Activated CD8-positive, alpha-beta memory T cell treated with anti-CD3 and anti-CD28 coated beads for 48 hours (primary cell): ENCODE measurements at places on chromosomes 12 and 14.

DNA sequence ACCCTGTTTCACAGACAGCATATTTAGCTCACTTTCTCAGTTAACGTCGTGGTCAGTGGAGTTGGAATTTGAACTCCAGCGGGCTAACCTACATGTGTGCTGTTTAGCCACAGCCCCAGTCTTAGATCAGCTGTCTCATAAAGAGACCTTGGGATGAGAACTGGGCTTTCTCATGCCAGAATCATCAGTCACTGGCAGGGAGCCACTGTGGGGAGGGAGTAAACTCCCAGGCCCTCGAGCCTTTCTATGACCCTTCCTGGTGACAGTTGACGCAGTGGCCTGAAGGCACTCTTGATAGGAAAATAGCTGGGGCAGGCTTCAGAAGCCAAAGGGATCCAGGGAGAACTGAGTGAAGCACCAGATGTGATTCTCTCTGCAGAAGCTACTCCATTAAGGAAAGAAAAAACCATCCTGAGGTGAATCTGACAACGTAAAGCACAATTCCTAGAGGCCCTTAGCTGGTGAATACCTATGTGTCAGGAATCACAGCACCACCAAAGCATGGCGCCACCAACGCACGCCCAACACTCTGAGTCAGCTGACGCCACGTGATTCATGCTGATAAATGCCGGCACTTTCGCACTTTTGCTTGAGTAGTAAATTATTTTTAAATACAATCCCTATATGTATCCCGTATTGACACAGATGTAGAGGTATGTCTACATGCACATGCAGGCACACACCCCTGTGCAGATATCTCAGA, 279.6 kb upstream of the TMEM132C start:
- DNase-seq, result no peak

DNA sequence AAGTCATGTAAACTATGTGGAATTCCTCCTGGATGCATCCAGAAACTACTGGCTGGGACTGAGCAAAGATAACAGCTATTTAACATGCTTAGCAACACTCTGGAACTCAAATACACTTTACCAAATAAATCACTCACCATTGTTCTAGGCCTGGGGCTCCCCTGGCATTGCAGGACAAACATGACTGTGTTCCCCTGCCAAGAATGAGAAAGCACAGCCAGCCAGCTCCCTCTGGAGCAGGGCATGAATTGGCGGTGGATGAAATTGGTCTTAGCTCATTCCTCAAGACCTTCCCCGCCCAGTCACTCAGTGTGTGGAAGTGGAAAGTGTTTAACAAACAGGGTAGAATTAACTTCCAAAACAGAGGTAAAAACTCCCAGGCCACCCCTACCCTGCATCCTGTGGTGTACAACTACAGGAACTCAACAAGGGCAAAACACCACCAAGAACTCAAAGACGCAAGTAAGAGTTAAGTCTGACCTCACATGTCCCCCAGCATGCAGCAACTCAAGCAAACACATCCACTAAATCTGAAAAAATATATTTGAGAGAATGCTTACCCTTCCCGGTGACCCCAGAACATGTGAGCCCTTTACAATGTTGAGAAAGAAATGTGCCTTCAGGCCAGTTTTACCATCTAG, 58.4 kb upstream of the BDKRB2 start:
- no peak for DNase-seq

DNA sequence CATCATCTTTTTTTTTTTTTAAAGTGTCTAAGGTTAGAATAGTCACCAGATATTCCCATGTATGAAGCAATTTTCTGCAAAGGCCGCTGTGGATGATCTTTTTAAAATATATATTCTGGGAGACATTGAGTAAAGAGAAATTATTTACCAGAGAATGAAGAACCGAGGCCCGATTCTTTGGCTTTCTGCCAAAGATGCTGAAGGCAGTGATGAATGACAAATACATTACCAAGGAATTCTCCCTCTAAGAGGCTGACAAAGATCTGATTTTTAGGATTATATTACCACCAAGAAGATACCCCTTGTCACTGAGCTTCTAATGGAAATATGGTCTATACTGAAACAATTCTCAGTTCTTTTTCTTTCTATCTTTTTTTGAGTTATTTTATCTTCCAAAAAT, 336.8 kb downstream of the NAV3 start:
- no peak for DNase-seq

DNA sequence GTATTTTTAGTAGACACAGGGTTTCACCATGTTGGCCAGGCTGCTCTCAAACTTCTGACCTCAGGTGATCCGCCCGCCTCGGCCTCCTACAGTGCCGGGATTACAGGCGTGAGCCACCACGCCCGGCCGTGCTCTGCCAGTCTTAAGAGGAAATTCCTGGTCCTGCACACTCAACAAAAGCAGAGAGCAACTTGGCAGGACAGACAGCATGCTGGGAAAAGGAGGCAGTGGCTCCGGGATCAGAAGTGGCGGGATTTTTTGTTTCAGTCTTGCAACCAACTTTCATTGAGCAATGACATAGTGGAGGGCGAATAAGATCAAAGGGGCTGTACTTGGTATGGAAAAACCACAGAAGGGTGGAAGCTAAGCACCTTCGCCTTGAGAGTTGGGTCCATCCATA, 2.1 kb downstream of the CKAP4 start:
- no peak for DNase-seq

DNA sequence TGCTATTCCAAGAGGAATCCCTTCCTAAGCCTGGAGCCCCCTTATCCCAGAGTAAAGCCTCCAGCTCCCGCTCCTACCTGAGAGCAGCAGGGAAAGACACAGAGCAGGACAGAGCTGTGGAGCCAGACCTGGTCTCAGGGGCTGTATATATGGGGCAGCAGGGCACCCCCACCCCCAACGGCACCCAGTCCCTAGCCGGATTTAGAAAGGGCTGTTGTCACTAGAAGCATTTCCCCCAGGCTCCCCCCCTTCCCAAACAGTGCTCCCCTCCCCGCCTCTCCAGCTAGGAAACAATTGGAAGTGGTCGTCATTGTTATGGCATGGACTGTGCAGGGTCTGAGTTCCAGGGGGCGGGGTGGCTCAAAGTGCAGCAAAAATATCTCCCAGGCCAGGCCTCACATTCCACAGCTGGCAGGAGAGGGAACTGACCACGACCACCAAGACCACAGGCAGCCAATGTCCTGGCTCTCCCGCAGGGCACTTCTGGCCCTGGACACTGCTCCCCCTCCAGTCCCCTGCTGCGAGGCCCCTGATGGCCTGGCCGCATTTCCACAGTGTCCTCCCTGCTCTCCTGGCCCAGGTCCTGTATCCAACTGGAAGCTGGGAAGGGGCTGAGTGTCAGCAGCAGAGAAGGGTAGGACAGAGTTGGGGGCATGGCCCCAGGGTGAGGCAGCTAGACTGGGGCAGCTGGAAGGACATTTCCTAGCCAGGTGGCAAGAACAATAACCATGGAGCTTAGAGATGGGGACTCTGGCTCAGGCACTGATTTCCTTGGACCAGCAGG, at the start of gene MYH7:
Gene MYH7 (minus strand): TSS at position 118 of the 784 bp plus-strand sequence. CDS start 1,928 bp downstream, outside the sequence.
- no peak for DNase-seq

DNA sequence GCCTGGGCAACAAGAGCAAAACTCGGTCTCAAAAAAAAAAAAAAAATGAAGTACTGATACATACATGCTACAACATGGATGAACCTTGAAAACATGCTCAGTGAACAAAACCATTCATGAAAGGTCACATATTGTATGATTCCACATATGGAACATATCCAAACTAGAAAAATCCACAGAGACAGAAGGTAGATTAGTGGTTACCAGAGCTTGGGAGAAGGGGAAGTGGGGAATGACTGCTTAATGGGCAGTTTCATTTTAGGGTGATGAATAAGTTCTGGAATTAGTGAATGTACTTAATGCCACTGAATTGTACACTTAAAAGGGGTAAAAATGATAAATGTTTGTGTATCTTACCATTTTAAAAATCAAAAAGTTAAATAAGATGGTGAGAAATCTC, 2.7 kb downstream of the ITGB7 start:
- no peak for DNase-seq

DNA sequence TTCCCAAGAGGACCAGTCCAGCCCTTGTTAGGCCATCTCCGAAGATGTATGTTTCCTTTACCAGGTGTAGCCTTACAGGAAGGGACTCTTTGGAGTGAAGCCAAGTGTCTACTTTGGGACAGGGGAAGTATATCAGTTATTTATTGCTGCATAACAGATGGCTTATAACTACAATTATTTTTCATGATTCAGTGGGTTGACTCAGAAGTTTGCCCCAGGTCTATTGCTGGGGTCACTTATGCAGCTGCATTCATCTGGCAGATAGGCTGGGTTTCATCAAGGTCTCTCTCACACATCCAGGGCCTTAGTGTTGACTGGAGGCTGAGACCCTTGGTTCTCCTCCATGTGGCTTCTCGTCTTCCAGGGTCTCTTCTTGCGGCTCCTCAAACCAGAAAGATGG, 170.1 kb downstream of the NRXN3 start:
- DNase-seq, result no peak

DNA sequence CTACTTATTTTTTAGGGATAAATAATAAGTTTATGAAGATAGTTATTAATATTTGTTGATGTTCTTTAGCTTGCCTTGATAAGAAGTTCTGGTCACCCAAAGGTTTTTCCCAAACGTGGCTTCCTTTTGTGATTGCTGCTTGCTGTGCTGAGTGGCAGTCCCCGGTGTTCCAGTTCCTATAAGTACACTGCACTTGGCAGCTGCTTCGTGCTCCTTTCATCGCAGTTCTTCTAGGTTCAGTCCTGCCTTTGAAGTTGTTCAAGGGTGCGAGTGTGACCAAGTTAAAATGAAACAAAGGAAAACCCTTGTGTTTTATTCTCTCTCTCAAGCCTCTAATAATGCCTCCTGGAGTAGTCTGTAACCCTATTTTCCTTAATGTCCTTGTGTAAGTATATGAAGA, 128.5 kb upstream of the ATF1 start:
- no peak for DNase-seq

DNA sequence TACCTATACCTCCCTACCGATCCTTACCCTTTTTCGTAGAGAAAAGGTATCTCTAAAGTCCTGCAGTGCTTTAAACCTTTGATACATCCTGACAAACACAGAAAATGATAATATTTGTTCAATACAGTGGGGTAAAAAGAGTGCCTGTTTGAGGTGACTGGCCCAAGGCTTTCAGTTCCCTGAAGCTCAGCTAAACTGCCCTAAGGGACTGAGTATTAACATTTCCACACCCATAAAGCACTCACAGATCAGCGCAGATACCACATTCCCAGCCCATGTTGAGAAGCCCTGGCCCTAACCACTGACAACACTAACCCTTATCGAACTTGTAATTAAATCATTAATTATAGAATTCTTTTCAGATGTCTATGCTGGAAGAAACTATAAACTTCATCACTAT, 108.7 kb downstream of the DIP2B start:
- no peak for DNase-seq

DNA sequence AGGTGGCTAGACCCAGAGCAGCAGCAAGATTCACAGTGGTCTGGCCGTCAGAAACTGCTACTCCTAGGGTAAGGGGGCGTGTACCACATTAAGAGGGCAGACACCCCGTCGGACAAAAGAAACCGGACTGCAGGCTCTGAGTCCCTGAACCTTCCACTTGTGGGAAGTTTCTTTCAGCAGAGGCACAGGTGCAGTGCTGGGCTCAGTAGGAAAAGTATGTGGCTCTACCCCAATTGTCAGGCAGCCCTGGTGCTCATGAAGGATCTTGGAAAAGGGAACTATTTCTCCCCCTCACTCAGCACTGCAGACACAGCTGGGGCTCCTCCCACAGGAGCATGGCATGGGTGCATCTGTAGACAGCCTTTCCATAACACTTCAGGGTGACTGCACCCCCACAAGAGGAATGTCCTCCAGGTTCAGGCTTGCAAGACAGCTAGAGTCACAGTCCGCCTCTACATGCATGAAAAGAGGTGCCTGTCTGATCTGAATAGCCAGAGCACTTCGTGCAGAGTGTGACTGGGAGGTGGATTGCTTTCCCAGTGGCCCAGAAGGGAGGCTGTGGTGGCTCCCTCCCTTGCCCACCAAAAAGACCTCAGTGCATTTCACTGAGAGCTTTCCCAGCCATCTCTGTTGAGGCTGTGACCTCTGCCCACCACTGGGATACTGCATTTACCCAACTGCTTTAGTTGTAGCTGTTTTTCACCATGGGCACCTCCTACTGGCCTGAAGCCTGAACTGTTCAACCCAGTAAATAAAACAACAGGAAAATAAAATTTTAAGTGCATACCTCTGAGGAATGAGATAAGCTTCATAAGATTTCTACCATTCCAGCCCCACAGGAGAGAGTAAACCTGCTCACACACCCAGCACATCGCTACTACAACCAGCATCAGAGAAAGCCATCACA, 14.2 kb downstream of the CEP128 start:
- DNase-seq, result no peak

GRCh38 chr12:121170611-121171260, 38.1 kb downstream of the P2RX7 start:
- no peak for DNase-seq

GRCh38 chr12:69886109-69886508, 61.1 kb downstream of the MYRFL start:
- DNase-seq, result no peak

- DNase-seq, result no peak
Measured at GRCh38 chr12:64125913-64126312, 96.2 kb downstream of the KICS2 start.

DNA sequence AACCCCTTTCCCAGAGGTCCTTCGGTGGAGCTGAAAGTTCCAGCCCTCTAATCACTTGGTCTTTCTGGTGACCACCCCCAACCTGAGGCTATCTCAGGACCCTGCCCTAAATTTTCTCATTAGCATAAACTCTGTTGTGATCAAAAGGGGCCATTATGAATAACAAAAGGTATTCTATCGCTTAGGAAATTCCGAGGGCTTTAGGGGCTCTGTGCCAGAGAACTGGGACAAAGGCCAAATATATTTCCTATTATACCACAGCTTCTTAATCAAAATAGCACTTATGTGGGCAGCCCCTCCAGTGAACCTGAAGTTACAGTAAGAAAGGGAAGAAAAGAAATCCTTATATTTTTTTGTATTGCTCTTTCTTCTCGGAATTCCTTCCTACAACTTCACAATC, 125.3 kb upstream of the NPAS3 start:
- DNase-seq, result no peak

DNA sequence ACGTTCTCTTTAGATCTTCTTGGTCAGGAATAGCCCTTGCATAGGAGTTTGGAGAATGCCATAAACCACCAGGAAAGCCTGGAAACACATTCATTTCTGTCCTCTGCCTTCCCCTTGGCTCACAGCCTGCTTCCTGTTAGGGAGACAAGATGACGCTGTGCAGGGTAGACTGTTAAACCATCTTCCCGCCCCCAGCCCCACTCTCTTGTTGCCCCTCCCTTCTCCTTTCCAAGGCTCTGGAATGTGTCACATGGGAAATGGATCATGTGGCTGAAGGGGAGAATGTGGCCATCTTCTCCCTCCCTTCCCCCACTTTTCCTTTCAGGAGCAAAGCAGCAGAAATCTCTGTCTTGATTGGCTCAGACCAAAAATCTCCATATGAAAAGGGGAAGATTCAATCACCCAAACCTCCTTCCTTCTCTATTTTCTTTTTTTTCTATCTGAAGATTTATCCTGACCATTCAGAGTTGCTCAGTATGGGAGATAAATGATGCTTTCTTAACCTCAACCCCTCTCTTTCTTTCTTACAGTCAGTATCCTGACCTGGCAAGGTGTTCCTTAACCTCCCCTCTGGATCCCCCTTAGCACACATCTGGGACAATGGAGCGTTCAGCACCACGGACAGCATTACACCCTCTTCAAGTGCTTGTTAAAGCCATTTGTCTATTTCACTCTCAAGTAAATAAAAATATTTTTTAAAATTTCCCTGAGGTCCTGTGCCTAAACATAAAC, 11.4 kb downstream of the GPR19 start:
- DNase-seq, result no peak

GRCh38 chr12:51752234-51752889, 96.2 kb downstream of the FIGNL2 start:
- DNase-seq, result no peak

GRCh38 chr12:79737875-79738718, 47.3 kb upstream of the PAWR start:
- no peak for DNase-seq
